ENCODE measurements at places on chromosomes 1 and 21.
A peak's percentile ranks its signal among the peaks of the same experiment; 100 is the strongest.

DNA sequence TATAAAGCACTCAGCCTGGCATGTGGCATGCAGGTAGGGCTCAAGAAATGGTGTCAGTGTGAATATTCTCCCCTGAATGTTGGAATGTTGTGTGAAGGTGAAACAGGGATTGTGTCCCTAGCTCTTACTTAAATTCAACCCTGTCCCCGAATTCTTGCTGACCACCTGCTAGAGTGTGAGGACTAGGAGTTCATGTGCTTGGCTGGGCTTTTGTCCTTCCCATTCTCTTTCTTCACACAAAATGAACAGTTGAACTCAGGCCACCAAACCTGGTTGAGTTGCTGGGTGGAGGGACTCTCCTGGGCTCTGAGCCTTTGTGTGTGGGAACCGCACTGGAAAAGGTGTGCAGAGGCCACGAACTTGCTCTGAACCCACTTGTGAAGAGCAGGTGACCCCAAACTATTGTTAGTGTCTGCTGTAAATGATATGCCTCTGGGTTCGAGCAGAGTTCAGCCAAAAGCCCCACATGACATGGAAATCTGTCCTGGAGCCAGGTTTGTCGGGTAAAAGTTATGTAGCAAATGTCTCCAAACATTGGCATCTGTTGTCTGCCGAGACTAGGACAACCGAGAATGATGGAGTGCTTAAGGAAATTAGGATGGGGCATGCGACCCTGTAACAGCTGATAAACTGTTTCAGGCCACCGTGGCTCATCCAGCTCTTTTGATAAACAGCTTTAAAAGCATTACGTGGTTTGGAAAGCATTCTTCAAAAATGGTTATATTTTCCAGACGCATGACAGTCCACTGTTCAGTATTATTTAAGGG lies 144.2 kb downstream of the DHRS3 start:
- no peak for DNase-seq

GRCh38 chr1:235917267-235917811 lies 50.6 kb upstream of the LYST start:
- no peak for DNase-seq

GRCh38 chr1:46158312-46159281 lies 16.3 kb upstream of the TSPAN1 start:
- no peak for DNase-seq

DNA sequence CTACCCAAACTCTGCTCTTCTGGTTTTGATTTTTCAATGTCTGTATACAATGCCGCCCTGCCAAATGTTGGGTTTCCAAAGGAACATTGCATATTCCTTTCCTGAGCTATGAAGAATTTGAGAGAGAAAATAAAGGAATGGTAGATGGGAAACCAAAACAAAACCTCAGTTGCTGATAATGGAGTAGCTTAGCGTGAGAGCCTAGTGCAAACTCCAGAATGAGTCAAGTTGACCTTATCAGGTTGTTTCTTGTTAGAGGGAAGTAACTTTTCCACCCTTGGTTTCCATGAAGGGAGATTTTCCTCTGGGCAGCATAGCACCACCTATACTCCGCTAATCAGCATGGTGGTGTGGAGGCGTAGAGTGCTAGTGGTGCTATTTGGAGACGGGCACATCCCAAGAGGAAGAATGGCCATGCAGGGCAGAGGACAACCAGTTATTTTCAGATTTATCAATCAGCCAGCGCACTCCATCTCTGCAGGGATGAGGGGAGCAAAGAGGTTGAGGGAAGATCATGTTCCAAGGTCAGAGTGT lies 51.6 kb downstream of the BACH1 start:
- DNase-seq = no peak

- DNase-seq = no peak
These were observed 487.6 kb downstream of the DPYD start for GRCh38 chr1:97433094-97433823.

- no peak for DNase-seq
These were observed 197.6 kb upstream of the DMRTA2 start for GRCh38 chr1:50620680-50621329.

GRCh38 chr1:89865498-89866382 lies 44.9 kb downstream of the LRRC8D start:
- no peak for DNase-seq

DNA sequence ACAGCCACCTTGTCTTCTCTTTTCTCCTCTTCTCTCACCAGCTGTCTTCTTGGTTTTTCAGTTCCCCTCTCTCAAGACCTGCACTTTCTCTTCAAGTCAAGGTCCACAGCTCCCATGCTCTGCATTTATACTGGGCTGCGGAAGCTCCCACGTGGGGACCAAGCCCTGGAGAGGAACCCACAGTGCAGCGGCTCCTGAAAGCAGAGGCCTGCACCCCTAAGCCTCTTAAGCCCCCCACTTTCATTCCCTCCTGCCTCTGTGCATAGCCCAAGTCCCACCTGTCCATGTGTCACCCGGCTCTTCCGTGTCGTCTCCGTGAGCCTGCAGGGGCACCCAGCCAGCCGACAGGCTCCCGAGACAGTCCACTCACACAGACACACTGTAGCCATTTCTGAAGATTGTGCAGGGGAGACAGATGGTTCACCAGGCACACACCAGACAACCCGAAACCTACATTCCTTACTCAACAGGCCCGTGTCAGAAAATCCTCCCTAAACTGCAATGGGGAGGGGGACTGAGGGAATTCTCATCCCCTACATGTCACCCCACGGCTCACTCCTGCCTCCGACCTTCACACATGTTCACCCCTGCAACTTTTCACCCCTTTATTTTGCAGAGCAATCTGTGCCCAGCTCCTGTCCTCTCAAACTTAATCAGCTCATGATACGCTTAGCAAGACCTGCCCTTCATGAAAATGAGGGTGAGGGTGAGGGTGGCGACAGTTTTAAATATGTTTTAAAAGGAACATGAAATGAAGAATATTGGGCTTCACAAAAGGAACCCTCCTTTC lies 6.3 kb downstream of the MX2 start:
- DNase-seq = no peak

- no peak for DNase-seq
These were observed 96.0 kb downstream of the FOXD2 start for GRCh38 chr1:47533793-47534328.

GRCh38 chr1:151801846-151802245 lies 3.4 kb downstream of the LINGO4 start:
- DNase-seq = no peak

DNA sequence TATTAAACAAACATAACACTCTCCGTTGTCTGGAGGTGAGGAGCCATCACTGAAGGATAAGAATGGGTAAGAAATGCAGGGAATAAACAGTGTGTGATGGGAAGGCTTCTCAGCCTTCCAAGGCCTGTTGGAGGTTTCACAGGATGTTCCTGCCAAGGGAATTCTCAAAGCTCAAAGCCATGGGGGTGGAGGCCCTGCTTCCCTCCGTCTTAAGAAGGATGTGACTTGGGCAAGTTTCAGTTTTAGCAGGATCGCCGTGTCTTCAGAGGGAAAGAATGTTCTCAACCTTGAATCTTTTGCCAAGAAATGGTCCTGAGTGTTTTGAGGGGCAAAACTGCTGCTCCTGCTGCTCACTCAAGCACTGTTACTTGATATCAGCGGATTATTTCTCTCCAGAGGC lies 41.7 kb upstream of the IL20 start:
- no peak for DNase-seq

- no peak for DNase-seq
These were observed 46.2 kb downstream of the AHDC1 start for GRCh38 chr1:27557596-27558340.

GRCh38 chr21:45442276-45442675 lies 37.3 kb downstream of the COL18A1 start:
- DNase-seq = no peak

GRCh38 chr1:164518692-164519332 lies 40.2 kb upstream of the PBX1 start:
- DNase-seq = no peak

GRCh38 chr1:214146523-214146922 lies 134.4 kb upstream of the SMYD2 start:
- DNase-seq = no peak

DNA sequence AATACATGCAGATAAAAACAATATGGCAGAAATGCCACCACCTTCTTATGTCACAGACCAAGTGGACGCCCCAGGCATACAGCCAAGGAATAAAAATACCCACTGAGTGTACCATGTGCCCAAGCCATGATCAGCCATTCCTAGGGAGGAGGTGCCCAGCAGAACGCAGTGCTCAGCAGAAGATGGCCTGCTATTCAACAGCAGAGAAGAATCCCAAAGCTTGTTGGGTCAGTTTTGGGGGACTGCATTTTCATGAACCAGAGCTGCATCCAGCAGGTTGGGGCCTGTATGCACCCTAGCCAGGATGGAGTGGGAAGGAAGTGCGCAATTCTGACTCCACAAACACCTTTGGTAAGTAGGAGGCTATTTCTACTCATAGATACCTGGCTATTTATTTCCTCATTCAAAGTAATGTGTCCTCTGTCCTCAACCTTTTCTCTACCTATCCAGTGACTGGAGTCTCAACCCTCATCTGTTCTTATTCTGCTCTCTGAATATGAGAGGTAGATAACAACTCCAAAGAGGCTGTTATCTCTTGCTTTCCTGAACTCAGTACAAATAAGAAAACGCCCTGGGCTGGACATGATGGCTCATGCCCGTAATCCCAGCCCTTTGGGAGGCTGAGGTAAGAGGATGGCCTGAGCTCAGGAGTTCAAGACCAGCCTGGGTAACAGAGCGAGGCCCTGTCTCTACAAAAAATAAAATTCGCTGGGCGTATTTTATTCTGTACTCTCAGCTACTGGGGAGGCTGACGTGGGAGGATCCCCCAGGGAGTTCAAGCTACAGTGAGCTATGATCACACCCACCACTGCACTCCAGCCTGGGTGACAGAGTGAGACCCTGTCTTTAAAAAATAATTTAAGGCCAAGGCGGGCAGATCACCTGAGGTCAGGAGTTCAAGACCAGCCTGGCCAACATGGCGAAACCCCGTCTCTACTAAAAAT lies 2.5 kb upstream of the PLEKHM2 start:
- DNase-seq = no peak

GRCh38 chr1:246106342-246106763 lies 400.7 kb downstream of the SMYD3 start:
- DNase-seq = no peak

DNA sequence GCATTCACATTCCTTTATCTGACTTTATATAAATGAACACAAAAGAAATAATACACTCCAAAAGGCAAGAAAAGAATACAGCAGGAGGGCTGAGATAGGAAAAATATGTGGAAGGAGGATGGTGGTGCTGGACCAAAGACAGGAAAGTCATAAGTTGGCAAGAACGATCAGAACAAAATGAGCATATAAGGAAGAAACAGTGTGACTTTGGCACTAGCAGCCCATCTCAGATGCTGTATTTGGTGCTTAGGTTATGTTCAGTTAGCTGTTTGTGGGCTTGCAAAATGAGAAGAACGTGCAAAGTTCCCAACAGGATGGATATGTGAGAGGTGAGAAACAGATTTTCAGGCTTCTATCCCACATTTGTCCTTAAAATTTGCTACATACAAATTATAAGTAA lies 719.8 kb upstream of the ADGRL4 start:
- DNase-seq = no peak

DNA sequence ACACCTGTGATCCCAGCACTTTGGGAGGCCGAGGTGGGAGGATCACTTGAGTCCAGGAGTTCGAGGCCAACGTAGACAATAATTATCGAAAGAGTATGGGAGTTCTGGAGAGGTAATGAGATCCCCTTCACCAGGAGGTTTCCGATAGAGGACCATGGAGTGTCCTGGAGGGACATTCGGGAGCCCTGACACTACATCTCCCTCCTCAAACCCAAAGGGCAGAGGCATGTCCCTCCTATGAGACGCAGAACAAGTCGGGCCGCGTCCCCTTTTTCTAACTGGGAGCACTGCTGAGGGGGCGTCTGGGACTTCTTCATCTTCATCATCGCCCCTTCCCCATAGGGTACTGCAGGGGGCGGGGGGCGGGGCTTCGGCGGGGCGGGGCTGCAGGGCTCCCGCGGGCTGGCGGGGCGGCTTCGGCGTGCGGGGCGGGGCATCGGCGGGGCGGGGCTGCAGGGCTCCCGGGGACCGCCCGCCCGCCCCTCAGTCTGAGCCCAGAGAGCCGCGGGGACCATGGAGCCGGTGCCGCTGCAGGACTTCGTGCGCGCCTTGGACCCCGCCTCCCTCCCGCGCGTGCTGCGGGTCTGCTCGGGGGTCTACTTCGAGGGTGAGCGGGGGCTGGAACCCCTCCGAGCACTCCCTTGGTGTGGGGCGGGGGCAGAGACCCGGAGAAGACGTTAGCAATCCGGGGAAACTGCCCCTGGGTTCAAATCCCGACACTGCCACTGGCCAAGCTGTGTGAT lies at the start of gene THEMIS2:
Gene THEMIS2, plus strand, starts transcription at position 486 of the 743 bp plus-strand sequence. Its CDS starts 28 bp downstream, at position 514.
- peak; percentile 73 for DNase-seq
